Activated T-cell treated with anti-CD3 and anti-CD28 coated beads, Interleukin-2, amount 50 U/mL, for 72 hours (primary cell): ENCODE measurements at places on chromosomes 11 and 22.

DNA sequence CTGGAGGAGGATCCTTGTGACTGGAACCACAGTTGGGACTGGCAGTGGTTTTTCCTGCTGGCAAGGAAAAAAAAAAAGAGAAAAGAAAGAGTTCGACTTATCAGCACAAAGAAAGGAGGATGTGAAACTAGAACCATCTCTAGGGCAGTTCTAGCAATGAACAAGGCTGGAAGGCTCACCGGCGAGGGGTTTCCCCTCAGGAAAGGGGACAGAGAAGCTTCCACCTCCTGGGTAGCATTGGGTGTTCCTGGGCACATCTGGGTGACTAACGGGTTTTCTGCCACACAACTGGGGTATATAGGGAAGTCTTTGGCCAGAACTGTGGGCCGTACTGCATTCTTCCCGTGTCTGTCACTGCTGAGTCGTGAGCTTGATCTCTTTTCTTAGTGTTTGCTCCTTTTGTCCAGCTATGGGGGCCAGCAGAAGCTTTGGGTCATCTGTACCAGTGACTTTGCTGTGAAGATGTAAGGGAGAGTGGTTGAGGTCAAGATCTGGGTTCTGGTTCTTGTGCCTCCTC lies 109.4 kb upstream of the OR4B1 start:
- peak; percentile 56 for DNase-seq

DNA sequence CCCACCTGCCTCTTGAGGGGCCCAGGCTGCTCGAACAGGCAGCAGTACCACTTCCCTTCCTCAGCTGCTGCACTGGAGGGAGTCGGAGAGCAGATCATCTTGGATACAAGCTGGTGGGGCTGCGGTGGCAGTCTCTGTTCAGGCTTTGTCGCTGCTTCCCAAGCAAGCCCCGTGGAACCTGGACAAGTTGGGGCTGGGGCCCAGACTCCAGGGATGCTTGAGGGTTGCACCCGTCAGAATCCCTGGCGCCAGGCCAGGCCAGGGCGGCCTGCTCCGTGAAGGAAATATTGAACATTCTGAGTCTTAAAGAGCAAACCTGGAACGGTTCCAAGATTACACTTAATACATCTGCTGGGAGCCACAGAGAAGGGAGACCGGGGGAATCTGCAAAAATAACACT lies 310.1 kb upstream of the SORL1-AS1 start:
- no peak for DNase-seq

DNA sequence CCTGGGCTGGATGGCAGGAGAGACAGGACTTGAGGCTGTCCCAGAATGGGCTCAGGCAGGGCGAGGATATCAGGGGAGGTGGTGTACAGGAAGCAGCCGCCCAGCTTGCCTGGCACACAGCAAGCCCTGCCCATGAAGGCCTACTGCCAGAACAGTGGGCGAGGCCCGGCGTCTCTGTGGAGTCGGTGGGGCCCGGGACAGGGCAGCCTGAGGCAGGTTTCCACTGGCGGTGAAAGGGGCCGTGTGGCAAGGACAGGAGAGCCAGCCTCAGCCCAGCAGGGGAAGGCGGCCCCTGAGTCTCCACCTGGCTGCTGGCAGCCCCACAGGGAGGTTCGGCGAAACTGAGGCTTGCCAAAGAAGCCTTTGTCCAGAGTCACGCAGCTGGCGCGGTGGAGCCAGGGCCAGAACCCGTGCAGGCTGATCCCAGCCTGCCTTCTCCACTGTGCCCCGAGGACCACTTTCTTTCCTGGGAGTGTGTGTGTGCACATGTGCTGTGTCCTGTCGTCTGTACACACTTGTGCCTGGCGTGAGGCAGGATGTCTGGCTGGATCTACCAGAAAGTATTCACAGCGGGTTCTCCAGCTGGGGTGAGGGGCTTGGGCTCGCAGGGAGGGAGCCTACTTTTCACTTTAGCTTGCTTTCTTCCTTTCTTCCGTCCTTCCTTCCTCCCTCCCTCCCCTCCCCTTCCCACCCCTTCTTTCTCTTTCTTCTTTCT lies 1.2 kb downstream of the TSPO start:
- DNase-seq: peak; percentile 77

DNA sequence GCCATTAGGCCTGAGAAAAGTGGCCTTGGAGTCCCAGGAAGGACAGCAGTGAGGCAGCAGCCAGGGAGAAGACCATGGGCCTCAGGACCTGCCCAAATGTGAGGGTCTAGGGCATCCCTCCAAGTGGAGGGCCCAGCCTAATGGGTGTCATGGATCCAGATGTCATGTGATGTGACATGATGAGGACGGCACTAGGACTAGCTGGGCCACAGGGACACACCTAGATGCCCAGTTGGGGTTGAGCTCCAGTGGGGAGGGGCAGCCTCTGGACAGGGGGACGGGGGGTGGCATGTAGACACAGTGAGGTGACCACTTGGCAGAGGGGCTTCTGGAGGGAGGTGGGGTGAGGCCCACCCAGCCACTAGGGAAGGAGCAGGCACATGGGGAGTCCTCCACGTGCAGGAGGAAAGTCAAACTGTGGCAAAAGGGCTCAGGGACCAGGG lies 5.4 kb downstream of the SCARF2 start:
- no peak for DNase-seq

- no peak for DNase-seq
Observed at GRCh38 chr11:102139081-102139498, 28.8 kb downstream of the YAP1 start.

DNA sequence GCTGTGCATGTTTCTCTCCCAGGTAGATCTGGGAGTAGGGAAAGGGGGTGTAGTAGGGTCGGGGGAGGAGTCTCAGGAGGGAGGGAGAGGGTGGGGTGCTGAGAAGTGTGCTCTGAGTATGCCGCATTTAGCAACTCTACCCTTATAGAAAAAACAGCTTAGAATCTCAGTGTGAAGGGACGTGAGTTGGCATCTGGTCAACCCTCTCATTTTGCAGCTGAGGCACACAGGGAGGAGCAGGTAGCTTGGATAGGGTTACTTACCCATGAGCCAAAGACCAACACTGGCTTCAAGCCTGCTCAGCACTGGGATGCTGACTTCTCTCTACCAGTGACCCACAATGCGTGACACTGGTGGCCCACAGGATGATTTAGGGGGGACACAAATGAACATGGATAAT lies 95.9 kb downstream of the FBXO7 start:
- DNase-seq: no peak

GRCh38 chr11:120141768-120142423 lies 4.0 kb upstream of the TRIM29 start:
- DNase-seq: no peak

DNA sequence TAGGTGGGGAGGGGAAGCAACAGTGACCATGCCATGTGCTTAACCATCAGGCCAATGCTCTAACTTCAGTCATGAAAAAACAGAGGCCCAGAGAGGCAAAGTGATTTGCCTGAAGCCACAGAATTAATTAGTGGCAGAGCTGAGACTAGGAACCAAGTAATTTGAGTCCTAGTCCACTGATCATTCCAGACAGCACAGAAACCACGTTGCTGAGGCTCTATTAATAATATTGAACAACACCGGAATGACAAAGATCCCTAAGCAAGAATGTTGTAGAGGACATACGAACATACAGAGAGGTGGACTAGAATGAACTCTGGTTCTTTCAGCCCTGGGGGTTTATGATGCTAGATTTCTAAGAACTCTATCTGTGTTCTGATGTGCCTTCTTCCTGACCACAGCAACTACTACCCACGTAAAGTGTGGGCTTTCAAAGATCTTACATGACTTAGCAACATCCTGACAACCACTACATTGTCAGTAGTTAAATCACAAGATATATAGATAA lies 92.3 kb downstream of the GAB2 start:
- DNase-seq: peak; percentile 38

- DNase-seq: no peak
Observed at GRCh38 chr11:57368845-57369232, 12.1 kb downstream of the PRG3 start.

- no peak for DNase-seq
Observed at GRCh38 chr22:23405366-23405851, 174.7 kb downstream of the IGLL1 start.

GRCh38 chr11:95364324-95365295 lies 133.6 kb upstream of the SESN3 start:
- no peak for DNase-seq

DNA sequence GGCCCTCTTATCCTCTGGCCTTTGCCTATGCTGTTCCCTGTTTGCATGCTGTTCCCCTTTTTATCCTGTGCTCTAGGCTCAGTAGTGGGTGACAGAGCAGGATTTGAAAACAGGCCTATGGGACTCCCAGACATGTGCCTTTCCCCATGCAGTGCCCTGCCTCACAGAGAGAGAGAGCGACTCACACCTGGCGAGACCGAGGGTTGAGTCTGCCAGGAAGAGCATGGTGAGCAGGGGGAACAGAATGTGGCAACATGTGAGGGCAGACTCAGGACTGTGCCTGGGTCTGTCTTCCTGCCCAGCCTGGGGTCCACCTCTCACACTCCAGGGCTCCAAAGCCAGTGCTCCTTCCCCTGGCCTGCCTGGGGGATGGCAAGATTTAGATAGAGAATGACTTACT lies 75.0 kb downstream of the NFAM1 start:
- DNase-seq: no peak

- DNase-seq: no peak
Observed at GRCh38 chr11:18013790-18014507, 1.1 kb upstream of the SERGEF start.

GRCh38 chr11:11532574-11532973 lies 89.2 kb downstream of the GALNT18 start:
- no peak for DNase-seq

DNA sequence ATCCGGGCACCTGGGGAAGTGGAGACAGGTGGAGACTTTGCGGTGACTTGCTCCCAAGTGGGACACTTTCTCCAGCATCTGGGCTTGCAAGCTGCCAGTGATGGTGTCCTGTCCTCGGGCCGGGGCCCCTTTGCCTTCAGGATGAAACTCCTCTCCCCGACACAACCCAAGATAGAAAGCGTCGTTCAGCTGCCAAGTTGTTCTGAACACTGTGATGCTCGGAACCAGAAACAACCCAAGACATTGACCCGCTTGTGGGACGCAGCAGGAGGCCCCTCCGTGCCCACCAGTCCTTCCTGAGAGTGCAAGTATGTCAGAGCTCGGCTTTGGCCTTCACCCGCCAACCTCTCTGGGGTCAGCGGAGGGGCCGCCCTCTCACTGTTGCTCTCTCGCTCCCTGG lies 31.3 kb downstream of the LINC01488 start:
- no peak for DNase-seq

GRCh38 chr11:32462011-32462690 lies 26.8 kb upstream of the WT1 start:
- no peak for DNase-seq

- DNase-seq: no peak
Observed at GRCh38 chr11:27028561-27028965, 12.1 kb upstream of the BBOX1 start.

DNA sequence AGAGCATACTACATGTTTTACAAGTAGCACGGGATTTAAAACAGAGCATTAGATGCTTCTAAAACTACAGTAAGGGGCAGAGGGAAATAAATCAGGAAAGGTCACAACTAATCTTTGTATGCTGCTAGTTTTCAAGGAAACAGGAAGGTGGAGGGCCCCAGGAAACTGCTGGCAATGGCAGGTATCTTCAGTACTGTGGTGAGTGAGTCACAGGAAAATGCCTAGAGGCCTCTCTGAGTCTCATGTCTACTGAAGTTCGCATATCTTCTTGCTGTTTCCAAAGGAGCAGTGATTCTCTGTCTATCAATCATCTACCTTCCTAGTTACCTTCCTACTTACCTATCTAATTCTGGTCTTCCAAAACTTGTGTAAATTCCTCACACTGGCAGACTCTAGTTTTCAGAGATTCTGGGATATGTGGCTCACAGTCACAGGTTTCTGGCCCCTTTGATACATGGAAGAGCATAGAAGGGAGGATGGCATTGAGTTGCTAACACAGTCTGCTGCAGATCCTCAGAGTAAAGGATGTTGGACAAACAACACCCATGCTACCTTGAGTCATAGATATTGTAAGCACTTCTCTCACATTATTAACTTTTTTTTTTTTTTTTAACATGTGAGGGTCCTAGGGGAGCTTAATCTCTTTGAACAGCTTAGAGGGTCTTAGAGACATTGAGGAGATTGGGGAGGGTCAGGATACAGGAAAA lies 58.8 kb upstream of the SYN3 start:
- DNase-seq: peak; percentile 2

DNA sequence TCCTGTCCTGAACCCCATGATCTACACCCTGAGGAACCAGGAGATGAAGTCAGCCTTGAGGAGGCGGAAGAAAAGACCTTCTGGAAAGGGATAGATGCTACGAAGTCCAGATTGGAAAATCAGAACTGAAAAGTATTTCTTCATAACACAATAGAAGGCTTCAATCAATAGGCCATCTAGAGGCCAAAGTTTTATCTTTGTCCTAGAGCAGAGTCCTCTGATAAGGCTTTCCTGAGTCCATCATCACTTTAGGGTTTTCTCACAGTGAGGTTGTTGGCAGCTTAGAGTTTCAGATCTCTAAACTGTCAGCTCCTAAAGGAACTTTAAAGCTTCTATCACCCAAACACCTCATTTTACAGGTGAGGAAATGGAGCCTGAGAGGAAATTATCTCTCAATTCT lies 21.3 kb downstream of the OR4D9 start:
- no peak for DNase-seq

GRCh38 chr11:123905826-123906225 lies 3.9 kb downstream of the OR8D4 start:
- DNase-seq: no peak

DNA sequence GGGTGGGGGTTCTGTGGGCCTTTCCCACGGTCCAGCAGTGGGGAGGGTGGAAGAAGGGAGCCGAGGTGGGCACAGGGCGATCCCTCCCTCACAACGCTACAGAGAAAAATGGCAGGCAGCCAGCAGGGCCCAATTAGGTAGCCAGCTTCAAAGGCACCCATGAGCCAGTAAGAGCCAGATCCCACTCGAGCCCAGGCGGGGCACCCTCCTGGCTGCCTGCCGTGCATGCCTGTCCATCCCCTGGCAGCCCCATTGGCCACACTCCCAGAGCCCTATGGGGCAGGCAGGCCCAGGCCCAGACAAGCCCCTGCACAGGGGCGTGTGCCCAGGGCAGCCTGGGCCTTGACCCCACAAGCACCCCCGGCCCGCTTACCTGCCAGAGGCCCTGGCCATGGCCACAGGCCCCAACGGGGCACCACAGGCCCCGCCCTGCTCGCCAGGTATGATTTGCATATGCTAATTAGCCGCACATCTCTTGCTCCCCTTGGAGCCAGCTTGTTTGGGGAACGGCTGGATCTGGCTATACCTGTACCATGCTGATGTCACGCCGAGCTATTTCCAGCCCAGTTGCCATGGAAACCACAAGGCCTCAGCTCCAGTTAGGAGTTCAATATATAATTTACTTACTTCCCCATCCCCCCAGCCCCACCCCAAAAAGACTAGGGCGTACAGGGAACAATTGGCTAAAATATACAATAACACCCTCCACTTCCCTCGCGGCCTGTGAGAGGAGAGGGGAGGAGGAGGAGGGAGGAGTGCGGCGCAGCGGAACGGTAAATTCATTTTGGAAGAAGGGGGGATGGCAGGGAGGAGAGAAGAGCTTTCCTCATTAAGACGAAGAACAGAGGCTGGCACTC lies 47.5 kb upstream of the TCF20 start:
- no peak for DNase-seq

DNA sequence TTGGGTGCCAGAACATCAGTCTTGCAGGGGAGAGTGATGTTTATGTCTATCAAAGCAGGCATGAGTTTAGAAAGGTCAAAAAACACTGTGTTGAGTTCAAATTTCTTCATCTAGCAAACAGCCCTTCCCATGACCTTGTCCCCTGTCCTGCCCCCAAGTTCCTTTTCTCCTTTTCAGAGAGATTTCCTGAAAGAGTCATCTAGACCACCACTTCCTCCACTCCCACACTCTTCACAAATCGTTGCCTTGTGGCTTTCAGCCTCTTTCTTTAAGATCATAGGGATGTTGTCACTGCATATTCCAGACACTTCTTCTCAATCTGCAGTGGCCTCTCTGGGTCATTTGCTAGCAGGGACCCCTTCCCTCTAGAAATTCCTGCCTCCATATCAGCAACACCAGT lies 290.5 kb downstream of the TENM4 start:
- DNase-seq: no peak
